ENCODE measurements at places on chromosomes 1 and 21.

GRCh38 chr1:20376880-20377494, 86.3 kb downstream of the VWA5B1 start:
- DNase-seq: no peak

GRCh38 chr1:182114627-182115023, 53.1 kb upstream of the ZNF648 start:
- DNase-seq: no peak

- DNase-seq: no peak
Measured at GRCh38 chr1:105872817-105873216, 1183.7 kb upstream of the PRMT6 start.

DNA sequence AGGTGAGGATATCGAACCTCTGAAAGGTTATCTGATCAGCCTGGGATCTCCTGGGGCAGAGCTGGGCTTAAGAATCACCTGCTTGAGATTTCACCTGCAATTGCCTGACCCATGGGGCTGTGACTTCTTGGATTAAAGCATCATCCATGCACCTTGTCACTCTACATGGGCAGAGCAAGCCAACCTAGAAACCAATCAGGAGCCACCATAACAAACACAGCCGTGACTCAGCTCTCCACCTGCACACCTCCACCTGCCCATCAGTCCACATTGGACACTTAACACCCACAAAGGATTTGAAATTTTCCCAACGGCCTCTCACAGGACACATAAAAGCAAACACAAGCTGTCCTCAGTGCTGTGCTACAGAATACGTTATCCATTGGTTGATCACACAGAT, 35.1 kb upstream of the ETS2 start:
- no peak for DNase-seq

GRCh38 chr1:244768186-244768585, 67.3 kb upstream of the COX20 start:
- no peak for DNase-seq

DNA sequence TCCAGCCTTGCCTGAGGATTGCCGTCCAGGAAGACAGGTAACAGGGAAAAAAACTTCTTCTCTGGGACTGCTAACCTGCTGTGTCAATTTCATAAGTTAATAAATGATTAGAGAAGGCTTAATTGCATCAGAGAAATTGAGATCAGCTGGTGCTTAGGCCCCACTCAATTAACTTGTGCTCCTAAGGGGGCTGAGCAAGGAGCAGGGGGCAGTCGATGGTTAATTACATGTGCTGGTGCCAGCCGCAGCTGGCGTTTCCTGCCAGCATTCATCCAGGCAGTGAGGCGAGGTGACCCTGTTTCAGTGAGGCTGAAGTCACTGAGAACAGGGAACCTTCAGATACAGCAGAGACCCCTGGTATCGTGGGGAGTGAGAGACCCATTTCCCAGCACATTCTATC, 60.0 kb downstream of the FAM163A start:
- DNase-seq: no peak

DNA sequence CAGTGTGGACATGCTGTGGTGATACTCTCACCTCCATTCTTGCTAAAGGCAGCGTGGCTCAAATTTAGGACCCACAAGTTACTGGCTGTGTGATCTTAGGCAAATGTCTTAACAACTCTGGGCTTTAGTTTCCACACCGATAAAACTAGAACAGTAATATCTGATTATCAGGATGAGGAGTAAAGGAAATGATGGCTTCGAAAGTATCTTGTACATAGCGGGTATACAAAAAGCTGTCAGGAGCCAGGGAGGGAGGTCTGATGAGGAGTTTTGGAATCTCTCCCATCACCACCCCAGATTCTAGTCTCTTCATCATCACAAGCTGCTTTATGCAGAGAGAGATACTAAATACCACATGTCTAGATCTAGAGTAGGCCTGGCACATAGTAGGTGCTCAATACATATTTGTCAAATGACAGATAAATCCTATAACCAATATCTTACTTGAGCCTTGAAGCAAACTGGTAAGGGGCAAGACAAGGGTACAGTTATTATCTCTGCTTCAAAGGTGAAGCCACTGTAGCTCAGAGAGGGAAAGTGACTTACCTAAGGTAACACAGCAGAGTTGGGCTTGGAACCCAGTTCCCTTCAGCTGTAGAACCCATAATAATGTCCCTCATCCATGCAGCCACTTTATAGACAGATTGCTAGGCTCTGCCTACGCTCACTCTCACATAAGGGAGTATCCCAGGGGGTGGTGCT, 9.5 kb upstream of the FGR start:
- DNase-seq: no peak

- DNase-seq: no peak
Measured at GRCh38 chr1:111516005-111516535, 12.6 kb upstream of the ADORA3 start.

- DNase-seq: no peak
Measured at GRCh38 chr1:246791303-246791918, 67.2 kb downstream of the SCCPDH start.

GRCh38 chr1:219993554-219994433, 52.5 kb downstream of the EPRS1 start:
- no peak for DNase-seq

- DNase-seq: no peak
Measured at GRCh38 chr1:202689493-202690342, 20.5 kb downstream of the SYT2 start.

GRCh38 chr1:97806996-97807520, 113.8 kb downstream of the DPYD start:
- DNase-seq: no peak

DNA sequence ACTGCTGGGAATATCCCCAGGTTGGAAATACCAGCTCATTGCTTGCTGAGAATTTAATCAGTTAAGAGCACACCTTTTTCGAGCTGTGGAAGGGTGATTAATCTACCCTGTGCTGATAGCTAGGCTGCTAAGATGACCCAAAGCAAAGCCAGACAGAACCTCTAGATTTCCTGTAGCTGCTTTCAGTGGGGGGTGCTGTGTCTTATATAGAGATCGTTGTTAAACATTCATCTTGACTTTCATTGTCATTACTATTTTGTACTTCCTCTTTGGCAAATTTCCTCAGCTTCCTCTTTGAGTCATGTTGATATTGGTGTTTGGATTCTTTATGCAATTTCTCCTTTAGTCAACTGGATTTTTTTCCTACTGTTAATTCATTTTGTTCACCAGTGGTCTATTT, 155.3 kb downstream of the DISC1 start:
- no peak for DNase-seq

- no peak for DNase-seq
Measured at GRCh38 chr1:232423591-232423990, 206.3 kb downstream of the SIPA1L2 start.

DNA sequence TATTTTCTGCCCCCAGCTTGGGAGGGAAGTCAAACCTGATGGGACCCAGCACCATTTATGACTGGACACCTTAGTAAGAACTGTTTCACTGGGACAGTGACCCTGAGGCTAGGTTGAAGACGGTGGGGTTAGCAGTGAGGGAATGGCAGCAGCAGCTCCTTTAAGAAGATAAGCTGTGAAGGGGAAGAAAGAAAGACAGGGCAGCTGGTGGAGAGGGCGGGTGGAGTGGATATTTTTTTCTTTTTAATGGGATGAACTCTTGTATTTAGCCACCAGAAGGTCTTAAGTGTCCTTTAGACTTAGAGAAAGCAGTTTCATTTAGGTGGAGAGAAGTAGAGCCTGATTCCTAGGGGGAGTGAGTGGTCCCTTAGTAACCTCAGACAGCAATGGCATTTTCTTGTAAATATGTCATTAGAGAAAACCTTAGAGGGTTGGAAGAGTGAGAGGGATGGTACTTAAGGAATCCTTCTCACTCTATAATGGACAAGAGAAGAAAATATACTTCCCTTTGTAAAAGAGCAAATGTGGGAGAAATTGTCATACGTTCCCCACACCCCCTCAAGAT, 187.5 kb downstream of the HHAT start:
- no peak for DNase-seq

- no peak for DNase-seq
Measured at GRCh38 chr1:215517441-215517891, 49.6 kb upstream of the KCTD3 start.

- peak; percentile 51 for DNase-seq
Measured at GRCh38 chr1:19468397-19468956, 16.9 kb downstream of the CAPZB start.

DNA sequence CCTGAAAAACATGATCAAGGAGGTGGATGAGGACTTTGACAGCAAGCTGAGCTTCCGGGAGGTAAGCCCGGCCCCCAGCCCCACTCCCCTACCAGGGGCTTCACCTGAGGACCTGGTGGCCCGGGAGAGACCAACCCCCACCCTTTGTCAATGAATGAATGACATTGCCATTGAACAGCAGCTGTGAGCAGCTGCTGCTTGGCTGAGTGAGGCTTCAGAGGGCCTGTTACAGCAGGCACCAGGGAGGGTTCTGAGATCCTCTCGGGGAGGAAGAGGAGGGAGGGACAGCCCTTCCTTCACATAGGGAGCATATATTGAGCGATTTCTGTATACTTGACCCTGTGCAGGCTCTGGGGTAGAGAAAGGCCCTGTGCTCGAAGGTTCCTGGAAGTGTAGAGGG, 12.3 kb upstream of the CTRC start:
- no peak for DNase-seq

- no peak for DNase-seq
Measured at GRCh38 chr1:109948285-109948630, 36.3 kb upstream of the AHCYL1 start.

DNA sequence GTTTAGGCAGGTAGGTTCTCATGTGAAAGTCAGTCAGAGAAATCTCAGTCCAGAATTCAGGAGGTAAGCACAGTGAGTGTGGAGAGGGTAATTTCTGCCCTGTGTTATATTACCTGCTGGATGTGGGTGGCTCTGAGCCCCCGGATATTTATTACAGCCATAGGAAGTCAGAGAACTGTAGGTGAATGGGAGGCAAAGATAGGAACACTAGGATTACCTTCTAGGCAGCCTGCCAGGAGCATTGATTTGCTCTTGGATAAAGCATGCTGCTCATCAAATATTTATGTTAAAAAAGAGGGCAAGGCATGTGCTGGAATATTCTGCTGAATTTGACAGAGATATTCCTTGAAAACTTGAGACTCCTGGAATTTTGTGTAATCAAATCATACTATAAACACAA, 8.5 kb downstream of the GNG12 start:
- no peak for DNase-seq

GRCh38 chr1:95653618-95654017, 419.6 kb downstream of the RWDD3 start:
- DNase-seq: no peak

- DNase-seq: peak; percentile 86
Measured at GRCh38 chr1:12177999-12178441, 11.2 kb downstream of the TNFRSF1B start.

DNA sequence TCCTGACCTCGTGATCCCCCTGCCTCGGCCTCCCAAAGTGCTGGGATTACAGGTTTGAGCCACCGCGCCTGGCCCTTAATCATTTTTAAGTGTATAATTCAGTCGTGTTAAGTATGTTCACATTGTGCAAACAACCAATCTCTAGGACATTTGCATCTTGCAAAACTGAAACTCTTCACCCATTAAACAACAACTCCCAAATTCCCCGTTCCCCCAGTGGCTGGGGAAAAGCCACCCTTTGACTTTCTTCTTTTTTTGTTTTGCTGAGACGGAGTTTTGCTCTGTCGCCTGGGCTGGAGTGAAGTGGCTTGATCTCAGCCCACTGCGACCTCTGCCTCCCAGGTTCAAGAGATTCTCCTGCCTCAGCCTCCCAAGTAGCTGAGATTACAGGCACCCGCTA, 6.5 kb upstream of the THEMIS2 start:
- DNase-seq: no peak

GRCh38 chr1:93735722-93736121, 54.1 kb upstream of the BCAR3 start:
- no peak for DNase-seq

GRCh38 chr1:229563241-229563640, 4.7 kb upstream of the ABCB10 start:
- DNase-seq: no peak

GRCh38 chr1:24417681-24418080, 2.1 kb downstream of the NIPAL3 start:
- no peak for DNase-seq

DNA sequence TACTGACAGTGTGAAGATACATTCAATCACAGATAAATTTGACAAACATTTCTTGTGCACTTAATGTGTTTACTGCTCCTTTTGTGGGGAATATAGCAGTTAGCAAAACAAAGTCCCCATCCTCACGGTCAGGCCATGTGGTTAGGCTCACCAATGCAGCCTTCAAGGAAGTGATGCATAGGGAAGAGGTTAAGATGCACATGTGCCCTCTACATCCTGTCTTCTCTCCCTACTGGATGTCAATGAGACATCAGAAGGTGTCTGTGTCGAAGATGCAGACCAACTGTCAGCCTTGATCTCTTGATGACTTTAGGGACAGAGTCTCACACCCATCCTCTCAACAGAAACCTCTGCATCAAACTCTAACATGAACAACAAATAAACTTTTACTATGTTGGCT, 78.7 kb downstream of the FH start:
- no peak for DNase-seq

DNA sequence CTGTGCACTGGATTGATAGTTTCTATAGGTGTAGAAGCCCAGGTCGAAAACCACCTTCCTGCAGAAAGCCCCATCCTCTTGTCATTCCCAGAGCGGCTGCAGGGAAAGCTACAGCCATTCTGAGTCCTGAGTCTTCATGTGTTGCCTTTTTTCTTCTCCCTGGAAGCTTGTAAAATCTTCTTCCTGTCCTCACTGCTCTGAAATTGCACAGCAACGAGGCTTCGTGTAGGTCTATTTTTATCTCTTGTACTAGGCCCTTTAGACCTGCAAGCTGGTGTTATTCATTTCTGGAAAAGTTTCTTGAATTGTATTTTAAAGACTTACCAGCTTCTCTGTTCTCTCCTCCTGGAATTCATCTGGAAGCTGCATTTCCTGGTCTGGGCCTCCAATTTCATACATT, 44.2 kb upstream of the ETS2 start:
- DNase-seq: no peak

DNA sequence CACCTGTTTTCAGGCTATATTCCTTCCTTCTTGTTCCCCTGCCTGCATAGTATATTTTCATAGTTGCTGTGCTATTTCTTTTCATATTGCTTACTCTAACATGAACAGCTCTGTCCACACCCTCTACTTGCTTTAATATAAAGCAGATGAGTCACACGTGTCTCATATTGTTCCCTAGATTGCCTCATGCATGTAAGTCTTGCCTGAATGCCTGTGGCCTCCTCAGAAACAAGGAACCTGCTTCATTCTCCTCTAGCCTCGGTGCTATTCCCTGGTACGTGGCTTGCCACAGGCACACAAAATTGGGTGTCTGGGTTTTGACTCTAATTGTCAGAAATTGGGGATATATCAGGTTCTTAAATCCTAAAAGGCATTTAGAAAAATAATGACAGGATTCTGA, 16.5 kb upstream of the PKP1 start:
- no peak for DNase-seq

GRCh38 chr1:48823168-48823567, 46.5 kb upstream of the BEND5 start:
- DNase-seq: no peak

- DNase-seq: no peak
Measured at GRCh38 chr1:218367118-218367517, 22.0 kb downstream of the TGFB2 start.
